ENCODE measurements at places on chromosomes 2 and 18.

- peak; percentile 81 for DNase-seq
Observed at GRCh38 chr2:108587621-108588020, 53.4 kb downstream of the LIMS1 start.

- DNase-seq = no peak
Observed at GRCh38 chr18:73461780-73462059, 593.9 kb upstream of the NETO1 start.

DNA sequence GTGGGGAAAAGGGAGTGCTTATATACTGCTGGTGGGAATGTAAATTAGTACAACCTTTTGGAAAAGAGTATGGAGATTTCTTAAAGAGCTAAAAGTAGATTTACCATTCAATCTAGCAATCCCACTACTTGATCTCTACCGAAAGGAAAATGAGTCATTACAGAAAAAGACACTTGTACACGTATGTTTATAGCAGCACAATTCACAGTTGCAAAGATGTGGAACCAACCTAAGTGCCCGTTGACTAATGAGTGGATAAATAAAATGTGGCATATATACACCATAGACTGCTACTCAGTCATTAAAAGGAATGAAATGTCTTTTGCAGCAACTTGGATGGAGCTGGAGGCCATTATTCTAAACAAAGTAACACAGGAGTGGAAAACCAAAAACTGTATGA lies 29.5 kb downstream of the FLACC1 start:
- DNase-seq = no peak

DNA sequence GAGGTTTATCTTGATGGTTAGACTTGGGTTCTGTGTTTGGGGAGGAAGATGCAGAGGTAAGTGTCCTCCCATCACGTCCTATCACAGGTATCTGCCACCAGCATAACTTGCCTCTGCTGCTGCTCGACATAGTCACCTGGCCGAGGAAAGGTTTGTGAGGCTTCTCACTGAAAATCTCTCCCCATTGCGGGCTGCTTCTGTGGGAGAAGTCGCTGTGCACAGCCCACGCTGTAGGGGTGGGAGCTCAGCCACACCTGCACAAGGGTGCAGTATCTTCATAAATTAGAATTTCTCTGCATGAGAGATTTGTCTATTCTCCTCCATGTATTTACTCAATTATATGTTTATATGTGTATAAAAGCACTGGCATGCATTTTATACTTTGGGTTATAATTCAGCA lies 415.7 kb upstream of the MYT1L start:
- no peak for DNase-seq

- DNase-seq = no peak
Observed at GRCh38 chr2:53991948-53992347, 21.2 kb upstream of the PSME4 start.

GRCh38 chr2:71884303-71885042 lies 263.2 kb downstream of the CYP26B1 start:
- DNase-seq = no peak

DNA sequence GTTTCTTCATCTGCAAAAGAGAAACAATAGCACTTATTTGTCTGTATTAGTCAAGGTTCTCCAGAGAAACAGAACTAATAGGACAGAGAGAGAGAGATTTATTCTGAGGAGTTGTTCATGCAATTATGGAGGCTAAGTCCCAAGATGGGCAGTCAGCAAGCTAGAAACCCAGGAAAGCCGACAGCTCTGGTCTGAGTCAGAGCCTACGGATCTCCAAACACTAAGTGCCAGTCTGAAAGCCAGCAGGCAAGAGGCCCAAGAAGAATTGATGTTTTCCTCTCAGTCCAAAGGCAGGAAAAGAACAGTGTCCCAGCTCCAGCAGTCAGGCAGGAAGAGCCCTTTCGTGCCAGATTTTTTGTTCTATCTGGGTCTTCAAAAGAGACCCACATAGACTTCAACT lies 36.5 kb upstream of the SLC66A3 start:
- no peak for DNase-seq

DNA sequence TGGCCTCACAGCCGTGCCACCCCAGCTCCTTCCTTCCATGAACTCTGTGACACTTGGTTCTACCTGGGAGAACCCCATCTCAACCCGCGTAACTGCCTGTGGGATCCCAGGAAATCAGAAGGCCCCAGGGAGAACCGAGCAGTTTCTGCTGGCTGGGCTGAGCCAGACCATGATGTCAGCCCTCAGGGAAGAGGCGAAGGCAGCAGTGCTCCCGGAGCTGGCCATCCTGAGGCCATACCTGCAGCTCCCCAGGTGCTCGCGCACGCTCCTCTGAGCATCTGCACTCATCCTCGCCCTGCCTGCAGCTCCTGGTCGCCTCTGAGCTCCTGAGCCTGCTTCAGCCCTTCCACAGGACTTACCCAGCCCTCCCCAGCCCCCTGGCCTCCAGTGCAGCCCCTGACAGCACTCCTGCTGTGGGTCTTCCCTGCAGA lies 186.1 kb downstream of the SEPTIN10 start:
- DNase-seq = no peak

DNA sequence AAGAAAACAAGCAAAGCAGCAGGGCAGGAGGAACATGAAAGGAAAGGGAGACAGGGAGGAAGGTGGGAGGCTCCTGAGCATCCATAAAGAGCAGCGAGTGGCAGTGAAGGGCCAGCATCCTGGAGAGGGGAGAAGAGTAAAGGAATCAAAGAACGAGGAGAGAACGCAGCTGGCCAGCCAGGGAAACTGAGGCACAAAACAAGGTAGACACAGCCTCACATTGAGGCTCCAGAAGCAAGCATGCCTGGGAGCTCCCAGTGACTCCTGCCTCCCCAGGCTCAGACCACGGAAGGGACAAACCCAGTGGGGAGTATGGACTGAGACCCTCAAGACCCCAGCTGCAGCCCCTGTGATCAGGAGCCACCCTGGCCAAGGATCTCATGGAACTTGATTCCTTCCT lies 14.0 kb upstream of the TNS1 start:
- DNase-seq = no peak

GRCh38 chr18:12779456-12779855 lies 76.6 kb downstream of the PSMG2 start:
- DNase-seq = no peak

- DNase-seq = no peak
Observed at GRCh38 chr2:192030289-192030688, 164.4 kb downstream of the TMEFF2 start.

GRCh38 chr2:100812573-100812972 lies 7.4 kb upstream of the NPAS2 start:
- no peak for DNase-seq

DNA sequence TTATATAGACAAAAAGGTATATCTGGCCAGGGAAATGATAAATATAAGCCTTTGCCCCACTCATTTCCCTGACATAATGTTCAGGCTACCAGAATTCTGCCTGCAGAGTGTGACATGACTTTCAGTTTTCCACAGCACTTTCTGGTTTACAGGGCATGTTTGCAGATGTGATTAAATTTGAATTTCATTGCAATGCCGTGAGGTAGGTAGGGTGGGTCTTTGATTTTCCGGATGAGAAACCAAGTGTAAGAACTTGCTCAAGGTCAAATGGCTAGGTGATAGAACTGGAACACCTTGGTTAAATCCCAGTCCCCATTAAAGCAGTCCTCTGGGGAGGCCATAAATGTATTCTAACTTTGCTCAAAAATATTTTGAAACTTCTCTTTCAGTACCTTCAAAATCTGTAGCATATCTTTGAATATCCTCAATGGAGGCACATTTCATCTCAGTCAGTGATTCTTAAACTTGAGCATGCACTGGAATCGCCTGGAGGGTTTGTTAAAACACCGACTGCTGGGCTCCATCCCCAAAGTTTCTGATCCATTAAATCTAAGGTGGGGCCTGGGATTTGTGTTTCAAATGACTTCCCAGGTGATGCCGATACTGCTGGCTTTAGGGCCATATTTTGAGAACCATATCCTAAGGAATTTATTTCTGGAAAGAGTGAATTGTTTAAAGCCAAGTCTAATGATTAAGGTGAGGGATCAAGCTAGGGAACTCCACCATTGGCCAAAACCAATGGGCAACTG lies 35.0 kb downstream of the MRPL33 start:
- DNase-seq = no peak

GRCh38 chr2:219002395-219003266 lies 9.4 kb upstream of the CRYBA2 start:
- DNase-seq = peak; percentile 74

GRCh38 chr2:10220902-10221391 lies 81.8 kb upstream of the HPCAL1 start:
- DNase-seq = no peak

GRCh38 chr2:46377101-46377581 lies 79.9 kb downstream of the EPAS1 start:
- peak; percentile 78 for DNase-seq

- DNase-seq = no peak
Observed at GRCh38 chr2:144230448-144231085, 289.4 kb downstream of the ZEB2 start.
